ENCODE measurements at places on chromosomes 5 and 9.

- DNase-seq: no peak
Measured at GRCh38 chr5:57028161-57028560, 76.2 kb upstream of the MIER3 start.

DNA sequence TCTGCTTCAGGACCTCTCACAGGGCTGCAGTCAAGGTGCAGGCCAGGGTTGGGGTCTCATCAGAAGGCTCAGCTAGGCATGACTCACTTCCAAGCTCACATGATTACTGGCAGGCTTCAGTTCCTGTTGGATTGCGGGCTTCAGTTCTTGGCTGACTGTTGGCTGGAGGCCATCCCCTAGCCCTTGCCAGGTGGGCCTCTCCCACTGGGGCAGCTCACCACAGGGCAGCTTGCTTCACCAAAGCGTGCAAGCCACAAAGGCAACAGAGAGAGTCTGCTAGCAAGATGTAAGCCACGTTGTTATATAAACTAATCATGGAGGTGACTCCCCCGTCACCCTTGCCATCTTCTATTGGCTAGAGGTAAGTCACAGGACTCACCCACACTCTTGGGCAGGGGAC is 14.4 kb downstream of the CPLX2 start:
- DNase-seq: no peak

- DNase-seq: no peak
Measured at GRCh38 chr5:181217803-181218062, 5.3 kb upstream of the TRIM41 start.

DNA sequence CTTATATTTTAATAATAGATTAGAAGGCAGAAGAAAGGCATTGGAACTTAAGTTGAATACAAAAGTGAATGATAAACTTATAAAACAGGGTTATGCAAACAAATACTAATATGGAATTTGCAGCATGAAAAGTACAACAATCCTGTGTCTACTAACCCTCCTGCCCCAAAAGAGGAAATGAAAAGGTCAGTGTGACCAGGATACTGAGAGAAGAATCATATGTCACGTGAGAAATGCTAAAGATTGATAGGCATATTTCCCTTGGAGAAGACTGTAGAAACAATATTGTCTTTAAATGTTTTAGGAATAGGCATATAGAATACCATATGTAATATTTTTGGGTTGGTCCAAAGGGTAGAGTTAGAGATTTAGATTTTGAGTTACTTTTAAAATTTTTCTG is 3.8 kb downstream of the WDR36 start:
- DNase-seq: no peak

- DNase-seq: no peak
Measured at GRCh38 chr5:134878403-134878802, 4.2 kb downstream of the TXNDC15 start.

DNA sequence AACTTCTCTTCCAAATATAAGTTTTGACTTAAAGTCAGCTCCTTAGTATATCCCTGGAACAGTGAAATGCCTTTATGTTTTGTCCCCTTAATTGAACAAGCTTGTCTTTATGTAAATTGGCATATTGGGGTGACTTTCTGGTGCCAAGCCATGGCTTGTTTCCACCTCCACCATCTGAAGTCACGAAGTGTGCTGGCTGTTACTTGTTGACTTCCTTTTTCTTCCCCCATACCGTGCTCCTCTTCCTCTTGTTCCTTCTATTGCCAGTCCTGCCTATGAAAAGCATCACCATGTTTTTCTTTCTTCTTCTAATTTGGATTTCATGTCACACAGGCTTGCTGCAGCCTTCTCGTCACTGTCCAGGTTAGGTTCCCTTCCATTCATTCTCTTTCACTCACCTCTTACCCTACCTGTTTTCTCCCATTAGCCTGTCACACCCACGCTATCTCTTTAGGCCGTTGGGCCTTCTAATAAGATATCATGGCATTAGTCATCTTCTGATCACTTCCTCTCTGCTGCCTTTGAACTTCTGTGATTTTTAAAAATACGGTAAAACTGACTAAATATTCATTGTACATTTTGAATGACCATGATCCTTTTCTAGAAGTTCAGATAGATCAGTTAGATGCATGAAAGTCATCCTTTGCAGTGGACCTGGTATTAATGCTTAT is 48.1 kb downstream of the IQGAP2 start:
- DNase-seq: no peak

GRCh38 chr5:10153394-10153793 is 96.3 kb downstream of the ATPSCKMT start:
- DNase-seq: no peak

GRCh38 chr9:82106536-82106935 is 118.0 kb downstream of the SPATA31D1 start:
- DNase-seq: no peak

- peak; percentile 72 for DNase-seq
Measured at GRCh38 chr5:36607838-36608783, 1.7 kb downstream of the SLC1A3 start.

DNA sequence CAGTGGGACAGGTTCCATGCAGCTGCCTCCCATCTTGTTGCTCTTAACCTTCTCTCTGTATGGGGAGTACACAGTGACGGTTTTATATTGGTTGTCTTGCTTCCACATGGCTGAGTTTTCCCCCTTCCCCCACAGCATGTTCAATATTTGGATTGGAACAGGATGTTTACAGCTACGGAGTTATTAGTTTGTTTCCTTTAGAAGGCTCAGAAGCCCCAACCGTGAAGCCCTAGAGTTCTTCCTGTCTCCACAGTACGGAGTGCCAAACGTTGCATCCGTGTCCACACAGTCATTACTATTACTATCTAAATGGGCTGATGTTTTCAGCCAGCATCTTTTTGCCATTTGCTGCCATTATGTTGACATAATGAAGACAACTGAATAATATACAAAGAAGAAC is 277.5 kb downstream of the MARCHF11 start:
- DNase-seq: no peak

DNA sequence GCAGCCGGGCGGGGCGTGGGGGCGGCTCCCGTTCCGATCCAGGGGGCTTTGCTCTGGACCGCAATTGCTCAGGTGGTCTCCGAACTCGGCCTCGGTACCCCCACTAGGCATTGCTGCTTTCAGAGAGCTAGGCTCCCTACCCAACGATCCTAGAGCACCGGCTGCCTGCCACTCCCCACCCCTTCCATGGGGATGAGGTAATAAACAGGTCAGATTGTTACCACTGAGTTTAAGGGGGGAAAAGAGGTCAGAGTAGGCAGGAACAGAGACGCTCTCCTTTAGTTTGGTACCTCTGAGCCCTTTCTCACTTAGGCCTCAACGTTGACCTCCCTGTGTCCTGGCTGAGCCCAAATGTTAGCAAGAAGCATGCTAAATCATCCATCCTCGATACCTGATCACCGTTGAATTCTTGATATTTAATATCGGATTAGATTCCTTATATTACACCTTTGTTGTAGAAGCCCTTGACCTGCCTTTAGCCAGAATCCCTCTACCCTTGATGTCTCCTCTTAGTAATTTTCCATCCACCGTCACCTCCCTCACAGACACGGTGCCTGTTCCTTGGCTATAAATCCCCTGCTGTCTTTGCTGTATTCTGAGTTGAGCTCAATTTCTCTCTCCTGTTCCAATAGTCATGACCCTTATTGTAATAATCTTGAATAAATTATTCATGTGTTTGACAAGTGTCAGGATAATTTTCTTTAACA is 588 bp upstream of the PLPP1 start:
- no peak for DNase-seq

DNA sequence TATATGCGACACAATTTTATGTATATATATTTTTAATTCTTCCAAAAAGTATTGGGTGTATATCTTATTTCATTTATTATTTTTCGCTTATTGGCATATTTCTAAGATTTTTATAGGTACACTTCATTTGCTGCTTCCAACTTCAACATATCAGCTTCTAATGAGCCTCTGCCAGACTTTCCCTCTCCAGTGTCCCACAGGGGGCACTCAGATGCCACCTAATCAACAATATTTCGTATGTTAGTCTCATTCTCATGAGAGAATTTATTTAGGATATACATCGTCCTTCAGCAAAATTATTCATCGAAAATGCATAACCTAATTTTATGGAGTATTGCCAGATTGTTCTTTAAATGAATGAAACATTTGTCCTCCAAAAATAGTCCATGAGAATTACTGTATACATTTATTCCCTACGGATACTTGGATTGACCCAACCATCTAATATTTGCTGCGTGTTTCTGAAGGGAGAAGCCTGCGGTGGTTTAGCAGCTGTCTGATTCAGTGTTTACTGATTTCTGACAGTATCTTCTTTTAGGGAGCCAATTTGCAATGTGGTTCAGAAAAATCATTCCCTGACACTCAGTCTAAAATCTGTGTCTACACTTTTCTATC is 100.6 kb upstream of the SELENOP start:
- peak; percentile 65 for DNase-seq

DNA sequence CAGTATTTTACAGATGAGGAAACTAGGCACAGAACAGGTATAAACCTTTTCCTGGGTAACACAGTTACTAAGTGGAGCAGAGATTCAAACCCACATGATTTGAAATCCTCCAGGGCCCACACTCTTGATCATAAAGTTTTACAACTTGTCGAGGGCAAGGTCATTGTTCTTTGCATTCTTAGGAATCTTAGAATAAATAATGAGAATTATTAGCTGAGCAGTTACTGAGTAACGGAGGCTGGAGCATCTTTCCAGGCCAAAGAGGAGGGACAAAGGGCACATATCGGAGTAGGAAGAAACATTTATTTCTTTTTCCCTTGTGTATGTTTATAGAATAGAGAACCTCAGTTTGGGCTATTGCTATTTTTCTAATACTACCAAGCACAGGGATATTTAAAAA is 27.1 kb upstream of the F2R start:
- no peak for DNase-seq

DNA sequence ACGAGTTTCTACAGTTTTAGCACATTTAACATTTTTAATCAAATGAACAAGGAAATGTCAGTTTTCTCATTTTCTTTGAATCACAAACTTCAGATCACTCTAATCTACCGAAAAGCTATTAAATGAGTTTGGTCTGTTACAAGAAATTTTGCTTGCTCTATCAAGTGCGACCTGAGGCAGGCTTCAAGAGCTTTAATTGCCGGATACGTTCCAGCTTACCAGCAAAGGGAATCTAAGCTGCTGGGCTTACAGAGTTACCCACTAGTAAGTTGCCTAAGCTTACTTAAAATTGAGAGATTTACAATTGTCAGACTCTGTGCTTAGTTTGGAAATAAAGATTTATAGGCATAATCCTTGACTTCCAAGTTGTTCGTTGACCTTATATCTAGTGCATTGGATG is 10.6 kb downstream of the SCGB3A1 start:
- DNase-seq: no peak

DNA sequence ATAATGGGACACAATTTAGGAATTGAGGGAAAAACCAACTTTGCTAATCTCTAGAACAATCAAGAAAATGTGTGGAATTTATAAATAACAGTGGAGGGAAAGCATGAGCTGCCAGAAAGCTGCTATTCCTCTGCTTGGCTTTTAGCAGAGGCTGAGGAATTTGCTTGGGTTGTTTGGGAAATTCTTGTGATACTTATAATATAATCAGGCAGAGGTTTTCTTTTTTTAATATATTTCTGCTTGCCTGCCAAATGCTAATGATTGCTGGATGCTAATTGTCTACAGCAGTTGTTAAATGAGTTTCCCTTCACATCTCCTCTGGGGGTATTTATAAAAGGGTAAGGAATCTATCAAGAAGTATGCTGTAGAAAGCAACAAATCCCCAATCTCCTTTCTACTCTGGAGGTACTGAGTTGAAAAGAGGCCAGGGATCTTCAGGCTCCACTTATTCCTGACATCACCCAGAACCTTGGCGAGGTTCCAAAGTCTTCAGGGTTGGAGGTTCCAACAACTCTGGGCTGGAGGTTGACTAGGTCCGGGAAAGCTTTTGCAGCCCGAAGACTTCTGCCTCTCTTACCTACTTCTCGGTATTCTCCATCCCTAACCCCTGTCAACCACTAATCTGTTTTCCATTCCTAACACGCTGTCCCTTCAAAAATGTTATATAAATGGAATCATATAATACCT is 60.4 kb upstream of the TMED7 start:
- DNase-seq: peak; percentile 59

DNA sequence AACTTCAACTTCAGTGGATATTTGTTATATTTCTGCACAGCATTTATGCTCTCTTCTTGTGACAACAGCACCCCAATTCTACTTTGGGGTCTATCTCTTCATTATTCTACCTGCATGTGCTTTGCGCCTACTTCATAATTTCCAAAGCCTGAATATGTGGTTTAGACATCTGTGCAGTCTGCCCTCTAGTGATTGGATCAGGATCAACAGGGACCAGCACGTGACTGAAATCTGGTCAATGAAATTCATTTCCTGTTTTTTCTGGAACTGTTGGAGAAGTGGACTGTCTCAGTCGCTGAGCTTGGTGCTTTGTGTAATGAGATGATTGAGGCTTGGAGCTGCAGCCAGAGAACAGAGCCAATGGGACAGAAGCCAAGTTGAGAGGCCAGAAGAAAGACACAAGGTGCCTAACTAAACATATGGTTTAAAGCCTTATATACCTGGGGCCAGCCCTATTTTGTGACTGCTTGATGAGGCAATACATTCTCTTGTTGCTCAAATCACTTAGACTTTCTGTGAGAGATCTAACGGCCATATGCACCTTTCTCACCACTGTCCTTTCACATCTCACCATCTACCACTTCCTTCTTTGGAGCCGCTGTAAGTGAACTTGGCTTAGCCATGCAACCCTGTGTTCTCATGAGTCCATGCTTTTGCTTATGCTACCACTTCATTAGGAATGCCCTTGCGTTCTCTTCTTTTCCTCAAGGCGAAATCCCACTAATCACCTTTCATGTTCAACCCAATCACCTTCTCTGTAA is 68.8 kb upstream of the PPP2R2B start:
- DNase-seq: no peak

DNA sequence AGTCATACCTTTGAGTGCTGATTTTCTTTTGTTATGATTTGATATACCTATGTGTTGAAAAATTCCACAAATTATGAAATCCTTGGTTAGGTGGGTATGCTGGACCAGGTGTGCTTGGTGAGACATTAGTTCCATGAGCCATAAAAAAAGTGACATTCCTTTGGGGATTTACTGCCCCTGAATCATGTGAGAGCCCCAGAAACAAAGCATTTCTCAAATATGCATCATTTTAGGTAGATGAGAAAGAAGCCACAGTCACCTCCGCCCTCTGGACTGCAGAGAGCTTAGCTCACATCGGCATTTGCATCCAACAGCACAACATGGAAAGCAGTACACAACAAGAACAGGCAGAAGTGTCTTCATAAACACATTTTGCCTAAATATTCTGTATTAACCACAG is 55.3 kb downstream of the DAP start:
- no peak for DNase-seq

DNA sequence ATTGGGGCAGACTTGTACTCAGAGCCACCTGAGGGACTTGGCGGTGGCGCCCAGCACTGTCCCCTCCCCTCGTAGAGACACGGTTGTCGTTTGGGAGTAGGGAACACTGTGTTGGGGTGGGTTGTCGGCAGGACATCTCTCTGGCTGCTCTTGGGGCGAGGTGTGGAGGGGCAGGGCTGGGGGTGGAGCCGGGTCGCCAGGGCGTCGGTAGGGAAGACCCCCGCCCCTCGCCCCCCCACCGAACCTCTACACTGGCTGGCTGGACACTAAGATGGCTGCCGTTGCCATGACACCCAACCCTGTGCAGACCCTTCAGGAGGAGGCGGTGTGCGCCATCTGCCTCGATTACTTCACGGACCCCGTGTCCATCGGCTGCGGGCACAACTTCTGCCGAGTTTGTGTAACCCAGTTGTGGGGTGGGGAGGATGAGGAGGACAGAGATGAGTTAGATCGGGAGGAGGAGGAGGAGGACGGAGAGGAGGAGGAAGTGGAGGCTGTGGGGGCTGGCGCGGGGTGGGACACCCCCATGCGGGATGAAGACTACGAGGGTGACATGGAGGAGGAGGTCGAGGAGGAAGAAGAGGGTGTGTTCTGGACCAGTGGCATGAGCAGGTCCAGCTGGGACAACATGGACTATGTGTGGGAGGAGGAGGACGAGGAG is 778 bp downstream of the TRIM41 start:
- no peak for DNase-seq

All from GM03348 (cell line).